BJ (cell line): ENCODE measurements at places on chromosomes 16 and 17. TPM values are rescaled to one million over a fixed set of nuclear protein-coding genes. Genes with fewer than 3 reads are reported as not detected.

DNA sequence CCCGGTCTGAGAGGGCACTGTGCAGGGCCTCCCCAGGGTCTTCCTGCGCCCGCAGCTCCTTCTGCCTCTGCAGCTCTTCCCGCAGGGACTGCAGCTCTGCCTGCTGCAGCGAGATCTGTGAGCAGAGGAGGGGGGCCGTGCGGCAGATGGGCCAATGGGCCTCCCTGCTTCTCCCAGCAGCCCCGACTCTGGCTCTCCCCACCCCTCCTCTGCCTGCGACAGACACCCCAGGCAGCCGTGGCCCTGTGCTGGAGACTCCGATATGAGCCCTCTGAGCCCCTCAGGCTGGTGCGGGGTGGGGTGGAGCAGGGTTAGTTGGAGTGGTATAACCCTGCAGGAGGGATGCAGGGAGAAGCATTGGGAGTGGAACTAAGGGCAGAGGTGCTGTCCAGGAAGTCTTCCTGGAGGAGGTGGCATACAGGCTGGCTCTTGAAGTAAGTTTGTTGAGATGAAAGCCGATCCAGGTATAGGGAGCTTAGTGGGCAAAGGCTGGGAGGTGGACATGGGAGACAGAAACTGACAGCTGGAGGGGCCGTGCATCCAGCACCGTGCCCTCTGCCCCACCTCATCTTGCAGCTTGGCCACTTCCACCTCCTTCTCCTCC, 5.0 kb downstream of the THOC6 start:
- no peak for DNase-seq

LGALS9B gene
- not detected in 2 replicates for polyA plus RNA-seq

- DNase-seq = no peak
Observed at GRCh38 chr17:17180141-17180603, 26.0 kb downstream of the PLD6 start.

GRCh38 chr17:48004983-48005382, 32.6 kb downstream of the COPZ2 start:
- DNase-seq = no peak

- no peak for DNase-seq
Observed at GRCh38 chr17:40157973-40158372, 17.6 kb downstream of the CASC3 start.

PLEKHM1 gene
- polyA plus RNA-seq = 15.0 and 28.7 TPM in 2 replicates

DNA sequence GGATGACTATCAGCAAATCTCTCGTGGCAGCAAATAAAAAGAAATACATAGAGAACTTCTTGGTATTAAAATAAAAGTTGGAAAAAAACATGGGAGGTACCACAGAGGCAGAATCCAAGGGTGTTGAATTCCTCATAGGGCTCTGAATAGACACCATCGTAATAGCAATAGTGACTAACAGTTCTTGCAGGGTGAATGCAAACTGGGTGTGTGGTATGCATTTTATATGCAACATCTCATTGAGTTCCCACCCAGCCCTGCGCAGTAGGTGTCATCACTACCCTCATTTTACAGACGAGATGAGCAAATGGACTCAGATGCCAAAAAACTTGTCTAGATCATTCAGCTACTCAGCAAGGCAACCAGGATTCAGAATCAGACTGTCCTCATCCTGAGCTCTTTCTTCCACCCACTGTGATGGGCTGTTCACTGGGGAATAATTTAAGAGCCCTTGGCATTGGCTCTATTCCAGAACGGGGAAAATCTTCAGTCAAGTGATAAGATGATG, 354.6 kb upstream of the CDH11 start:
- DNase-seq = no peak

TNFSF12 gene
- polyA plus RNA-seq = 29.2 and 49.5 TPM in 2 replicates

DNA sequence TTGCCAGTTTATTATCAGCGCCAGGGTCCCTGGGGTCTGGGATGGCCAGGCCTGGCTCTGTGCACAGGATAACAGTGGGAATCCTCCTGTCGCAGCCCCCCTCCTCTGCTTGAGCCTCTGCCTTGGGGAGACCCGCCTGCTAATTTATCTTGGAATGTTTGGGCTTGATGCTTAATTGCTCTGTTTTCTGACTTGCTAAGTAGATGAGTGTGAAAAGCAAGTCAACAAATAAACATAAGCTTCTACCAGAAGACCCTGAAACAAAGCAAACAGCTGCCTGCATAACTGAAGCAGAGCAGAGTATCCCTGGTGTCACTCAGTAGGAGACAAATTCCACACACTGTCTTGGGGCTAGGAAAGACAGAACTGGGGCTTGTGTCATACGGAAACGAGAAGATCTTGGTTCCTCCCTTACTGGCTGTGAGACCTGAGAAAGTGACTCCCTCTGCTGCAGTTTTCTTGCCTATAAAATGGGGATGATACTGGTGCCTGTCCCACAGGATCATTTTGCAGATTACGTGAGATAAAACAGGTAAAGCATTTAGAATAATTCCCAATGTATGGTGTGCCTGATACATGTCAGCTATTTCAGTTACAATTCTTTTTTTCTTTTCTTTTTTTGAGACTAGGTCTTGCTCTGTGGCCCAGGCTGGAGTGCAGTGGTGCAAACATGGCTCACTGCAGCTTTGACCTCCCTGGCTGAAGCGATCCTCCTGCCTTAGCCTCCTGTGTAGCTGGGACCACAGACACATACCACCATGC, 44.8 kb upstream of the IRX3 start:
- no peak for DNase-seq

GRCh38 chr16:67279296-67280089, at the start of gene PLEKHG4:
Gene PLEKHG4, plus strand, starts transcription at chr16:67279532. Its CDS starts 513 bp downstream, at chr16:67280045.
- no peak for DNase-seq

DNA sequence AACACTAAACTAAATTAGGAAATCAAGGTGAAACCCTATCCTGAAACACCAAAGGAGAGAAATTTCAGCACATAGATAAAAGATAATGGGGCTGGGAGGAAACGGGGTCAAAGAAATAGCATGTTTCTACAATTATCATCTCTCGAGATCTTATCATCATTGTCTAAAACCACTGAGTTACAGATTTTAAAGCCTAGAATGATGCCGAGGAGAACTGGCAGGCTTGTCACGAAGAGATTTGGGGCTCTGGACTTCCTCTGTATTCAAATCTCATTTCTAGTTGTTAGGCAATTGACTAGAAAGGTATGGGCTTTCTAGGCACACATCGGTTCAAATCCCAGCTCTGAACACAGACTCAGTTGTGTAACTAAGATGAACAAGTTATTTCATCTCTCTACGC, 9.3 kb downstream of the PDZD9 start:
- DNase-seq = no peak

- DNase-seq = no peak
Observed at GRCh38 chr16:65066651-65067050, 55.2 kb downstream of the CDH11 start.

DNA sequence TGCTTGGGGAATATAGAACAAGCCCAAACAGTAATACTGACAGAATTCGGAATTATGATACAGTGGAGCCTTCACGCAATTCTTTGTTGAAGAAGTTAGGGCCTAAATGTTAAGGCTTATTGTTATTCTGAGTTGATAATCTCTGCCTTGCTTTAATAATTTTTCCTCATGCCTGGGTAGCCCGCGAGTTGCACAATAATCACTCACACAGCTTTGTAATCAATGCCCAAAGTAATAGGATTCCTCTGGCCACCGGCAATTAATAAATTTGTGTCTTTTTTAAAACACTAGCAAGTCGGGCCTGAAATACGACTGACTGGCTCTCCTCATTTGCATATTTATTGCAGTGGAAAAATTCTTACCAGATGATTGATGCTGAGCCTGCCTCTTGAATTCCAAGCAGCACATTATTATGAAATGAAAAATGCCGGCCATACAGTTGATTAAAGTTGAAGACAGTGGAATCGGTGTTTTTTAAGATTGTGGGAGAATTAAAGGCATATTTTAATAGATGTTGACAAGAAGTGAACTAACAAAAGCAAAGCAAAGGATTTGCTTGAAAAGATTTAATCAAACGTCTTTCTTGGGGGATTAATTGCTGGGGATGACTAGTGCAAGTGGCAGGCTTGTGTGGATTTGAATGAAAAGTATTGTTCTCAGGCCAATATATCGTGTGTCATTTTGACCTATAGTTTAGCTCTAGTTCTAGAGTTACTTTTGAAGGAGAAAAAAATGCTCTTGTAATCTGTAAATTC, 30.2 kb downstream of the AATF start:
- DNase-seq = no peak

DNA sequence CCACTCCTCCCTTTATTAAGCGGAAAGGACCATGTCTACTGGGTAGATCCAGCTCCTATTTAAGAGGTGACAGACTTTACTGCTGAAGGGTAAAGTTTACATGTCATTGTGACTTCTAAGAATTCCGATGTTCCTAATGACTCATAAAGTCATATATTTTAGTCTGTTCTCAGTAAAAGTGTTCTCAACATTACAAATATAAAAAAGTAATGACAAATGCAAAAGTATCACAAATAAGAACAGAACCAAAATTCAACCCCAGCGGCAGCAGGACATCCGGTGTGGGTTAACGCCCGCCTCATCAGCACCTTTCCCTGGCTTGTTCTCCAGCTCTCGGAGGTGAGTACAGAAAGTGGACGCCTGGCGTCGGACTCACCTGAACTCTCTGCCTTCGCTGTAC, 6.8 kb downstream of the AXIN1 start:
- no peak for DNase-seq

DNA sequence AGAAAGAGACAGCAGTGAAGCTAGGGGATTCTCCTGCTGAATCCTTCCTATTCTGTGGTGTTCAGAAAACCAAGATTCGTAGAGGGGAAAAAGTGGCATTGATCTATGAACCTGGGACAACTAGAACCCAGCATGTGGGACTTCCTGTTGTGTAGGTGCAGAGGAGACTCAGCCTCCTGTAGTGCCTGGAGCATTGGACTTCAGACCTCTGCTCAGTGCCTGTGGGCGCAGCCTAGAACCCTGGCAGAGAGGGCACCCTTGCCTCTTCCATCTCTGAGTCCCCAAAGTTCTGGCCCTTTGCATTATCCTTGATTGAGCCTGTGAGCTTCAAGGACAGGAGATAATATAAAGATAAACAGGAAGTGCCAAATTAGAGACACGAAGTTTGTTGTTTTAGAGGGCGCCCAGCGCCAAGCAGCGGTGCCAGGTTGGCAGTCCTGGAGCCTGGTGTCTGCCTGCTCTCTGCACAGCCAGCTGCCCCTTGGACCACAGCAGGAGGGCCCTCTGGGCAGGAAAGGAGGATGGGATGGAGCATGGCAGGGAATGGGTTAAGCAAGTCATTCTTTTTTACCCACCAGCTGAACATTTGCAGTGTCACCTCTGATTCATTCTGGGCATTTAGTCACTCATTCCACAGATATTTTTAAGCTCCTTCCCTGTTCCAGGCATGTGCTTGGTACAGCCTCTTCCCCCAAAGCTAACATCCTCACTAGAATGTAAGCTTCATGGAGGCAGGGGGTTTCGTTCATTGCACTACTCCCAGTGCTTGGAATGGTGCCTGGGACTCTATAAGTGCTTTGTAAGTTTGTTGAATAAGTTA, 11.9 kb upstream of the SP6 start:
- peak; percentile 54 for DNase-seq

DNA sequence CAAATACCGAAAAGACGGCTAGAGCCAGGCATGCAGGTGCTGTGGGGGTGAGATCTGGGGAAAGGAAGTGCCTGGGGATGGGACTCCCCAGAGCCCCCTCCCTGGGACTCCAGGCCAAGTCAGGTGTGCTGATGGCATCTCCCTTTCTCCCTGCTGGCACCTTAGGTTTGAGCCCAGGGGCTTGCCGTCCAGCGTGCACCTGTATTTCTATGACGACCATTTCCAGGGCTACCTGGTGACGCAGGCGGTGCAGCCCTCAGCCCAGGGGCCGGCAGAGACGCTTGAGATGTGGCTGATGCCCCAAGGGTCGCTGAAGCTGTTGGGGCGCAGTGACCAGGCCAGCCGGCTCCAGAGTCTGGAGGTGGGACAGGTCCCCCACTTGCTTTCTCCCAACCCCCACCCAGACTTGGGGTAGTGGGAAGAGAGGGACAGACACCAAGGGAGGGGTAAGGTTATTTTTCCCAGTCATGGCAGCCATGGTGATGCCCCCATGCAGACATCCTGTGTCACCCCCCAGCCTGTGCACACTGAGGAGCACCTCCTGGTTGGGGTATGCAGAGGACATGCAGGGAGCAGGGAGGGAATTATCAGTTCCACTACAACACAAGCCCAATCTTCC, 11.1 kb downstream of the XYLT2 start:
- DNase-seq = no peak

CBX2 gene
- 0.74 and 1.5 TPM in 2 replicates for polyA plus RNA-seq

CCL5 gene
- 0.16 TPM in 2 replicates for polyA plus RNA-seq

DNA sequence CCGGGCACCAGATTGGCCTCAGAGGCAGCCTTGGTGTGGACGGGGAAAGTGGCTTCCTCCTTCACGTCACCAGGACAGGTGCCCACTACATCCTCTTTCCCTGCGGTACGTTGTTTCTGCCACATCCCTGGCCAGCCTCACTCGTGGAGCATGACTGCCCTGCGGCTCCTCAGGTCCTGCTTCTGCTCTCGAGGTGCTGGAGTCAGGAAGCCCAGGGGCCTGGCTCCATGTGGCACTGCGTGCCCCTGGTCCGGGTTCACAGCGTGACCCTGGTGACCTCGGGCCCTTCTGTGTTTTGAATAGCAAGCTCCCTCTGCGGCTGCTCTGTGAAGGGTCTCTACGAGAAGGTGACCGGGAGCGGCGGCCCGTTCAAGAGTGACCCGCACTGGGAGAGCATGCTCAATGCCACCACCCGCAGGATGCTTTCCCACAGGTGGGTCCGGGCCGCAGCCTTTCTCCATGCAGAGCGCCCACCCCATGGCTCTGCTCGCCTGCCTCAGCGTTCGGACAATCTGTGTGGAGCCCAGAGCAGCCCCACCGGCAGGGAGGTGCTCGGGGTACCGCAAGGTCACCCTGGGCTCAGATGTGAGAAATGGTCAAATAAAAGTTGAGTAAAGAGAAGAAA, 13.5 kb downstream of the RGS11 start:
- no peak for DNase-seq

- DNase-seq = no peak
Observed at GRCh38 chr16:3576211-3576610, 992 bp downstream of the NLRC3 start.

DNA sequence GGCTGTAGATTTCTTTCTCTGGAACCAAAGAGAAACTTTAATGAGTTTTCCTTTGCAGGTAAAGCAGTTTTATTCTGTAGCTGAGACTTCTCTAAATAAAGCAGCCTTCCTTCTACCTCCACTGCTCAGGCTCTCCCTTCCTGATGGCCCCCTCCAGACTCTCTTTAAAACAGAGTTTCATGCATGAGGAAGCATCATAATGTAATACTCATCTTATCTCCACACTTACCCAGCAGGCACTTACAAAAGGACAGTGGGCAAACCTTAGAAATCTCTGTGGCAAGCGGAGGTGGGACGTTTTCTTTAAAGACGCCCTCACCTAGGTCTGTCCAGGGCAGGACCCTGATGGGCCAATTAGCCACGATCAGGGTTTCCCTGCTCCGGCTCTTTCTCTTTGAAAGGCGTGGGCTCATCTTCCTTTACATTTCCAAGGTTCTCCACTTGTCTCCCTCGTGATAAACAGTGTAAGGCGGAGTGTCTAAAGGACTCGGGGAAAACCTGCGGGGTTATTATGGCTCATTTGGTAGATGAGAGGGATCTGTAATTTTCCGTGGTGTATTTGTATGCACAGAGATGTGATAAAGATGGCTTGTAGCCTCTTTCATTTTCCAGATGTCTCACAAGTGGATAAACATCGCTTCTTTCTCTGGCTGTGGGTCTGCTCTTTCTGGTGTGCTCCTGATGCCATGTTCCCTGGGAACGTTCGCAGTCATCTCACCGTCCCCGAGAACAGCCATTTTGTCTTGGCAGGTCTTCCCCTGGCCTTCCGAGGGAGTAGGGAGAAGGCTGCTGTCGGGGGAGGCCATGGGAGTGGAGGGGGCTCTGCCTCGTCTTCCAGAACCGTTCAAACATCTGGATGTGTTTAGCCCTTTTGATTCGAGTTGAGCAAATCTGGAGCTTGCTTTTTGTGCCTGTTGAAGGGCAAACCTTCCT, 239.0 kb downstream of the CCDC182 start:
- DNase-seq = no peak

GRCh38 chr16:1278477-1278876, 22.6 kb downstream of the TPSD1 start:
- DNase-seq = no peak

FA2H gene
- polyA plus RNA-seq = not detected in 2 replicates
